Left hindlimb (tissue), 1 donor: ENCODE measurements at places on chromosomes 5 and 9.
A peak's percentile ranks its signal among the peaks of the same experiment; 100 is the strongest.

- no peak for DNase-seq
Observed at GRCh38 chr5:158099571-158100105, 240.7 kb upstream of the CLINT1 start.

- DNase-seq: peak; percentile 75
Observed at GRCh38 chr9:71604197-71605063, 163.9 kb downstream of the CEMIP2 start.

DNA sequence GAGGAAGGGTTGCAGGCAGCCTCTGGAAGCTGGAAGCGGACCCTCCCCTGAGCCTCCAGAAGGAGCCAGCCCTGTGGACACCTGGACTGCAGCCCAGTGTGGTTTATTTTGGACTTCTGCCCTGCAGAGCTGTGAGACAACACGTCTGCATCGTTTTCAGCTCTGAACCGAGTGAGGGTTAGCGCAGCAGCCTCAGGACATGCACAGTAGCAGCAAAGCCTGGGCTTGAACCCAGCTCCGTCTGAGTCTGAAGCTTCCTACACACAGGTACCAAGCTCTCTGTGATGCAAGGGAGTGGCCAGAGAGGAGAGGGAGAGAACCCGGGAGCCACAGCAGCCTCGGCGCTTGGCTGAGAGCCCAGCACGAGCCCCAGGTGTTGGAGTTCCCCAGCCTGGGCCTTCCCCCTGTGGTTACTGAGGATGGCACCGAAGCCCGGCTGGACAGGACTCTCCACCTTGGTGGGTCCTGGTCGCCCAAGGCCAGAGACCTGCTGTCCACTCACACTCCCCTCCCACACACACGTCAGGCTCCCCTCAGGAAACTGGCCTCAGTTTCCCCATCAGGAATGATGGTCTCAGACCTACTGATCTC lies 128.2 kb downstream of the OLFM1 start:
- peak; percentile 68 for DNase-seq

DNA sequence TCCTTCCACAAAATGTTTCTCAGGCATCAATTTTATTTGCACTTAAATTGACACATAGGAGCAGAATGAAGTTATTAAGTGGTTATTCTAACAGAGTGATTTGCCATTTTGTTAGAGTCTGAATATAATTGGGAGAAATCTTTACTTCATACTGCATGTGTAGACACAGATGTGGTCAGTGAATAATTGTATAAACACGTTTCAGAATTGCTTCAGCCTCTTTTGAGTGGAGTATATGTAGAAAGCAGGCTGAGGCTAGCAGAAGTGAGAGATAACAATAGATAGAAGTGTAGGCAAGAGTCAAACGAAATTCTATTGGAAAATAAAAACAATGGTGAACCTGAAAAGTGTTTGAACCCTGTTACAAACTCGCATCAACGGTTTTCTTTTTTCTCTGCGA lies 270.7 kb downstream of the TMEM167A start:
- DNase-seq: no peak

DNA sequence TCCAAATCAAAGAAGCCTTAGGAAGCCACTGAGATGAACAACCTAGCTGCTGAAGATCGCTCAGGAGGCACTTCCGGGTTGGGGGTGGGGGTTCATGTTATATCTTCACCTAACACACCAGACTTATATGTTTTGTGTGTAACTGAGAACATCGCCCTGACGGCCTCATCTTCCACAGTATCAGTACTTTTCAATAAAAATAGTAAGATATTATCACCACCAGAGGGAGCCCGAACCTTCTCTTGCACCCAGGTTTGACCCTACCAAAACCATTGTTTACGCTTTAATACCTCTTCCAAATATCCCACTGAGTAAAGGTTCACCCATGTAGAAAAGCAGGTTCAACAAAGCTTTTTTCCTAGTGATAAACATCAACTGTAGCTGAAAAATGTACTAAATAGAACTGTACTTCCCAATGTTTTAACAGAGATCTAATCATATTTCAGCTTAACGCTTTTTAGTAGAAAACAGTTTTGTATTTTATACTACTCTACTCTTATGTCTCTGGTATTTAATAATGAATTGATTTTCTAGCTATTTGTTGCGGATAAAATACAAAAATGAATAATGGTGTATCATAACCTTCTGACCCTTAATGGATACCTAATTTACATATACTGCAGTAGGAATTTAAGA lies 244.0 kb downstream of the EPB41L4A start:
- no peak for DNase-seq

DNA sequence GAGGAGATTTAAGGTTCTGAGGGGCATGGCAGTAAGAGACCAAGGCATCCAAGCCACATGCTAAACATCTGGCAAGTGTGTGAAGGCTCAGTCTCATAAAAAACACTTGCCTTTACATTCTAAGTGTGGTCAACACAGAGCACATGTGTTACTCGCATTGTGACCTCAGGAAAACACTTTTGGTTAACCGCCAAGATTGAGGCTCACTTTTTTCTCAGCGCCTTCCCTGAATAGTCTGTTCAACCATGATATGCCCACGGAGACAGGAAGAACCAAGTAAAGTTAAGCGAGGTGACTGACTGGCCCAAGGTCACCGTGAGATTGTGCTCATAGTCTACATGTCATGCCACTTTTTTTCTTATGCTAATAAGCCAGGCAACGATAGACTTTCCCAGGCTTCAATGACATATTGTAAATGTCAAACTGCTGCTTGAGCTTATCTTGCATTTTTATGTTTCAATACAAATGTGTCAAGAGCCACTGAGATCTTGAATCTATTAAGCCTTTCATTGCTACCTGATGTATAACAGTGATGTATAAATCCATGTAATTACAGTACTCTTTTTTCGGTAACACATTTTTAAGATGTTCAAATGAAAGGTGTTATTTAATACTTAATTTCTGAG lies 21.1 kb upstream of the IL9 start:
- DNase-seq: no peak

GRCh38 chr9:92120138-92120537 lies 4.9 kb upstream of the SPTLC1 start:
- no peak for DNase-seq

GRCh38 chr5:79133121-79133656 lies 21.6 kb downstream of the BHMT start:
- no peak for DNase-seq

GRCh38 chr5:159503236-159503635 lies 172.9 kb upstream of the IL12B start:
- no peak for DNase-seq

DNA sequence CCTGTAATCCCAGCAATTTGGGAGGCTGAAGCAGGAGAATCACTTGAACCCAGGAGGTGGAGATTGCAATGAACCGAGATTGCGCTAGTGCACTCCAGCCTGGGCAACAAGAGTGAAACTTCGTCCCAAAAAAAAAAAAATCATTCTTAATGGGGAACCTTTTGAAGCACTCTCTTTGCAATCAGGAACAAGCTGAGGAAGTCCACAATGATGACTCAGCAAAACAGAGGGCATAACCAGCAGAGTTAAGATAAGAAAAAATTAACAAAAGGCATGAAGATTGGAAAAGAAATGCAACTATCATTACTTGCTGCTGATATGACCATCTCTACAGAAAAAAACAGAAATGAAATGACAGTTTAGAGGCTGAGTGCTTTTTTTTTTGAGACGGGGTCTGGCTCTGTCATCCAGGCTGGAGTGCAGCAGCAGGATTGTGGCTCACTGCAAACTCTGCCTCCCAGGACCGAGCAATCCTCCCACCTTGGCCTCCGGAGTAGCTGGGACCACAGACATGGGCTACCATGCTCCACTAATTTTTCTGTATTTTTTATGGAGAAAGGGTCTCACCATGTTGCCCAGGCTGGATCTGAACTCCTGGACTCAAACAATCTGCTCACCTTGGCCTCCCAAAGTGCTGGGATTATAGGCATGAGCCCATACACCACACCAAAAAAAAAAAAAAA lies 88.0 kb downstream of the FNBP1 start:
- DNase-seq: no peak

DNA sequence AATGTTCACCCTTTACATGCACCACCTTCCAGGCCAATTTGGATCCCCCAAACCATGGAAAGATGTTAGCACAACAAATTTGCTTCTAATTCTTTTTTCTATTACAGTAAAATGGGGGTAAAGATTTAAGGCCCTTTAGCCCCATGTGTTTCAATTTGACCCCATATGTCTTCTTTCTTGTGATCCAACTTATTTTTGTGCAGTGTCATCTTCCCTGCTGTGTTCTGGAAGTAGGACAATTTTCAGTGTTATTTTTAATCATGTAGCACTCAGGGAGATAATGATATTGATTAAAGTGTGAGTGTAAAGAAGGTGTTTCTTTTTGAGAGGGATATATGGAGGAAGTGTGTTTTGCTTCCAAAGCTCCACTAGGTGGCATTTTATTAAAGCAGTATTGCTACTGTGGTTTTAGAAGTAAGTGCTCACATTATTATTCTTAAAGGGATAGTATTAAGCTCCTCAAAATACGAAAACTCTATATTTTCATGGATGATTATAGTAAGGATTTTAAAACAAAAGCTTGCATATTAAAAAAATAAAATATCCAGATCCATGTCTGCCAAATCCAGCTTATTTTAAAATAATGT lies 118.7 kb upstream of the ATP10B start:
- DNase-seq: no peak

- no peak for DNase-seq
Observed at GRCh38 chr9:91378695-91379127, 17.0 kb upstream of the AUH start.

DNA sequence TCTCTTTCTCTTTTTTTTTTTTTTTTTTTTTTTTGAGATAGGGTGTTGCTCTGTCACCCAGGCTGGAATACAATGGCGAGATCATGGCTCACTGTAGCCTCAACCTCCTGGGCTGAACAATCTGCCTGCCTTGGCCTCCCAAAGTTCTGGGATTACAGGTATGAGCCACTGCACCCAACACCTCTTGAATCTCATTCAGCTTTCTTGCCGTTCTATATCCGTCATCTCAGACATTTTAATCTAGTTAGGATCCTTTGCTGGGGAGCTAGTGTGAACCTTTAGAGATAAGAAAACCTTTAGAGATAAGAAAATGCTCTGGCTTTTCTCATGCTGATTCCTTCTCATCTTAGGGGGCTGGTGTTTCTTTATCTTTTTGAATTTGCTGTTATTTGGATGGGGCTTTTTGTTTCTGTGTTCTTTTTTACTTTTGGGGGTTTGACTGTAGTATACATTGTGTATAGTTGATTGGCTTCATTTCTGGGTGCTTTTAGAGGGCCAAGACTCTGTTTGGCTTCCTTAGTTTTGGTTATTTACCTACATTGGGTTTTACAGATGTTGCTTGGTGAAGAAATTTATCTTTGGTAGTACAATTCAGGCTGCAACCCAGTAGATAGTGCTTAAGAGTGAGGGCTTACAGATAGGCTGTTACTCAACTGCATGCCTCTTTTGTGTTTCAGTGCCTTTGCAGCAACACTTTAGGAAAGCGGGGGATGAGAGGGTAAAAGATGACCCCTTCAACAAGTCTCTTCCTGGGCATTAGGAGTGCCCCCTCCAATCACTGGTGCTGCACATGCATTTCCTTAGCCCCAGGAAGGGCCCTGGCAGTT lies 41.9 kb upstream of the SLC36A1 start:
- no peak for DNase-seq

- no peak for DNase-seq
Observed at GRCh38 chr9:121398374-121398773, 28.3 kb upstream of the STOM start.

DNA sequence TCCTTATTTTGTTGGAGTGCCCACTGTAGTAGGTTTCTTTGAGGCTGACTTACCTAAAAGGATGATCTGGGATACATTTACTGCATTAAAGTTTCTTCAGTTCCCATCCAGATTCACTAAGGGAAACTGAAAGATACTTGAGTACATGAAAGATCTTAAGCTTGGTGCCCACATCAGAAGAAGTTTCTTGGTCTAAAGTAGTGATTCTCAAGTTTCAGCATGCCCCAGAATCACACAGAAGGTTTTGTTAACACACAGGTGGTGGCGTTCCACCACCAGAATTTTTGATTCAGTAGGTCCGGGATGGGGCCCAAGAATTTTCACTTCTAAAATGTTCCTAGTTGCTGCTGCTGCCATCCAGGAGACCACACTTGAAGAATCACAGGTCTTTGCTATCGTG lies 171.0 kb downstream of the ZNF462 start:
- no peak for DNase-seq

- no peak for DNase-seq
Observed at GRCh38 chr9:123657941-123658340, 272.0 kb downstream of the DENND1A start.

GRCh38 chr9:70940605-70941004 lies 180.8 kb downstream of the TRPM3 start:
- no peak for DNase-seq

GRCh38 chr9:138013273-138013672 lies 135.7 kb downstream of the CACNA1B start:
- DNase-seq: no peak

GRCh38 chr5:159838551-159839222 lies 77.6 kb upstream of the ADRA1B start:
- DNase-seq: no peak

DNA sequence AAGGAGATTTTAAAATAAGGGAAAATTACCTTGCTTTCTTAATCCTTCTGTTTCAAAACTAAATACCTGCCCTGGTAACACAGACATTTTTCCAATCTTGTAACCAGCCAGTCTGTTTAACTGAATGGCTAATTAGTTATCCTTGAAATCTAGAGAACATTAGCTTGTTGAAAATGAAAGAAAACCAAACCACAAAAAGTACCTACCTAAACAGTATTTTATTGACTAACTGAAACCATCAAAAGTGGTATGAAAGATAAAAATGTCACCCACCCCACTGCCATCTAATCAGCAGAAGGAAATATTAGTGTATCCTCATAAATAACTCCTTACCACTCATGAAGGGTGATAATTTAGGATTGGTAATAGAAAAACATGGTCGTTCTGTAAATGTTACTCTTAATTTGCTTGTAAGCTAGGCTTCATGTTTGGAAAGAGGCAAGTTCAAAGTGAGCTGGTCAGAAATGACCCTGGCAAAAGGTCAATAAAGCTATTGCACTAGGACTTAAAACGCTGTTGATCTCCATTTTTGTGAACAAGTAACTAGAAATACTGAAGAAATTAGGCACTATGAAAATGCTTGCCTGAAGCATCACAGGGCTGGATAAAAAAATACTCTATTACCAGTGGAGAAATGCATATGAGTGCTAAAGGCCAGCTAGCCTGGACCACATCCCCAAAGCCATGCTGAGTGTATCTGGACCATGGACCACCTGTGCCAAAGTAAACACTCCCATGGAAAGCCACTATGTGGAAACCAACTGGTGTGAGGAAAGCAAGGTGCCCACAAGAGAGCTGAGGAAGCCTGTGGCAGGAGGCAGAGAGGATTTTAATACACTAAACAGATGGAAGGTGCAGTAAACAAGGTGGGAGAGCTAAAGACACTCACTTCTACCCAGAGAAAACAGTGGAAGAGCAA lies 8.4 kb downstream of the SEMA5A start:
- DNase-seq: no peak
